ENCODE measurements at places on chromosomes 13 and 19.
A peak's percentile ranks its signal among the peaks of the same experiment; 100 is the strongest.

GRCh38 chr13:51342706-51343105, 3.2 kb downstream of the SERPINE3 start:
- DNase-seq, result no peak

- no peak for DNase-seq
Measured at GRCh38 chr13:106477303-106477702, 58.2 kb downstream of the EFNB2 start.

GRCh38 chr19:30111021-30111855, 169.2 kb downstream of the URI1 start:
- DNase-seq, result no peak

- DNase-seq, result no peak
Measured at GRCh38 chr13:112142401-112142930, 75.5 kb downstream of the SOX1 start.

DNA sequence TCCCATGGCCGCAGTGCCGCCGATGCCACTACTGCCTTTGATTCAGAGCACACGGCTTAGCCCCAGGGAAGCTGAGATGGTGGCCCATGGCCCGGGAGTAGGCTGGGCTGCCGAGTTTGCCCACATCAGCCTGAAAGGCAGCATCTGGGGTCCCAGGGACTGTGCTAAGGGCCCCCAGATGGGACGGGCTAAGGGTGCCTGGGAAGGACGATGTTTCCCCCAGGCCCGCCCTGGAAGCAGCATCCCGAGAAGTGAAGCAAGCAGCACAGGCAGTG, 22.5 kb downstream of the MAP2K2 start:
- no peak for DNase-seq

DNA sequence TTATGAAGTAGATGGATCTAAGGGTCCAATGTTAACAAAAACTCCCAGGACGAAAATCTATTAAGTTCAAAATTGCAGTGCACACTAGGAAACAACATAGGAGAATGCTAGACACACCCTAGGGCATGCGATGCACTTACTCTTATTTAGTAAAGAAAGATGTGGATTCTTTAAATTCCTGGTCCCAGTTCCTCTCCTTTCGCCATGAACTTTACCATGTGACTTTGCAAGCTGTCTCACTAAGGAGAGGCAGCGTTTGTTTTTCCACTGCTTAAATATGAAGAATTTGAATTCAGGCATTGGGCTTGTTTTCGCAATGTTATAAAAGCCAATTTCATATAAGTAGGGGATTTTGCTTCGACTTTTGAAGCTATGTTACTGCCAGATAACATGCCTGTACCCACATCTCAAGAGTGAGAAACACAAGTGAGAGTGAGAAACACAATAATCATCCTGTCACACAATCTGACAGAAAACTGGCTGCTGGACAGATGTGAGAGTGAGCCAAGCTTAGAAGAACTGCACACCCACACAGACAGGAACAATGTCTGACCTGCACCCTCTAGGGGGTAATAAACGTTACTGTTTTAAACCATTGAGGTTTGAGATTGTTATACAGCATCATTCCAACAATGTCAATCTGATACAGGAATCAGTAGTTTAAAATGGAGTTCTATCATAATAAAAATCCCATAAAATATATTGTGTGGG, 1308.4 kb downstream of the SLITRK5 start:
- DNase-seq, result no peak

- DNase-seq, result no peak
Measured at GRCh38 chr13:61258185-61258584, 157.5 kb downstream of the PCDH20 start.

- no peak for DNase-seq
Measured at GRCh38 chr13:27964741-27965323, 4.3 kb downstream of the CDX2 start.

DNA sequence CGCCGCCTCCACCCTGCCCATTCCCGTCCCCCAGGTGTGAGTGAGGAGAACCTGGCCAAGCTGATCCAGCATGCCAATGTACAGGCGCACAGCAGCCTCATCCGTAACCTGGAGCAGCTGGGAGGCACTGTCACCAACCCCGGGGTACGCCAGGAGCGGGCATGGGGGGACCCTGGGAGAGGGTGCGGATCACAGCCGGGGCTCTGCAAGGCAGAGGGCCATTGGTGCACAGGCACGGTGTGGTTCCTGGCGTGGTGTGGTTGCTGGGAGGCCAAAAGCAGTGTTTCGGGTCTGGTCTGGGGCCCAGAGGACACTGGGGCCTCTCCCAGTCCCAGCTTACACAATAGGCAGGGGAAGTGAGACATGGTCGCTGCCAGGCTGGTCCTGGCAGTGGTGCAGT, 8.3 kb downstream of the STXBP2 start:
- no peak for DNase-seq

DNA sequence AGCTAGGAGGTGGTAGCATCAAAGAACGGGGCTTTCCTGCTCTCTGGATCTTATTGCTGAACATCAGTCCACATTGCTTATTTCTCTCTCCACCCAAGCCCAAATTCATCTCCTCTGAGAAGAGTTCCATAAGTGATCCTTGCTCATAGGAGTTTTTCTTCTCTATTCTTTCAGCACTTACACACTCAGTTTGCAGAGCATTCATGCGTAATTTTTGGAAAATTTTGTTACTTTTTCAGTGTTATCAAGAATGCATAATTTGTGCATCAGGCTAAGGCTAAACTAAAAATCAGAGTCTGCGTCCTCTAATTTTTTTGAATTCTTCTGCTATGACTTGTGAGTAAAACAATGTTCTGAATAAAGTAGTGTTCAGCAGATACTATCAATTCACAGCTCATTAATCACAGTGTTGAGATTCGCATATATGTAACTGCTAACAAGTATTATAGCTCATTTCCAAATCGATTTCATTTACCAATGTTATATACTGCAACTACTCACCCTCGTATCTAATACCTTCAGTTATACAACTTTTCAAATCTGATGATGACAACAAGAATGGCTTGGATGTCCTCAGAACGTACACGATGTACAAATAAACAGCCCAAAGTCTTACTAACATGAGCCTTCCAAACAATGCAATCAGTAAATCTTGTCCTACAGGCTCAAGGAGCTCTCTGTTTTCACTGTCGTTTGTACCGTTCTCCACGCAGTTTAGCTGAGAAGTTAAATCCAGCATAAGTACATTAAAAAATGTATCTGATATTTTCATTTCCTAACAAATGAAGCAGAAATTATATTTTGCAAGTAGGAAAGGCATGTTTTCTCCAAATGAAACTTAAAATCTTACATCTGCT, 36.4 kb upstream of the STARD13 start:
- no peak for DNase-seq

DNA sequence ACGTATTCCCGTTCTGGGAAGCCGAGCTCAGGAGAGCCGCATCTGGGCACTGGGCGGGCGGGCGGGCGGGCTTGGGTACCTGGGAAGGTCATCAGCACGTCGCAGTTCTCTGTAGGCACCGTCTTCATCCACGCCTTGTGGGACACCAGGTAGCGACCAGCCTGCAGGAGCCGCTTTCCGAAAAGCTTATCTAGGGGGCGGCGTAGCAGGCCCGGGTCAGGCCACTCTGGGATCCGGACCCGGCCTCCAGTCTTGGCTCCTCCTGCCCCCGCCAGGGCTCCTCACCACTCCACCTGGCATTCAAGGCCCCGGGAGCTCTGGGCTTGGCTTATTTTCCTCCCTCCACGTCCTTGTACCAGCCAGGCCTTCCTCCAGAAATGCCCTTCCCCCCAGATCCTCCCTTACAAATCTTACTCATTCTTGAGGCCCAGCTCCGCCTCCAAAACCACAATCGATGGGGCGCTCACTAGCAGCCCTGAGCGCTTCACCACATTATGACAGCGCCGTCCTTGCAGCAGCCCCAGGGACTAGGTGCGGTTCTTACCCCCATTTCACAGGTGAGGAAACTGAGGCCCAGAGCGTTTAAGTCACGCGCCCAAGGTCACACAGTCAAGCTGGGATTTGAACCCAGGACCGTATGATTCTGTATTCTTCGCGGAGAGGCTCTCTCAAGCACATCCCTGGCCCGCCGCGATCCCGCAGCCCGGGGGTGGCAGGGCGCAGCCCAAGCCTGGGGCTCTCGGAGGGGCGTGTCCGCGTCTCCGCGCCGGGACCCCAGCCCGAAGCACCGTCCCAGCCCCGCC, 843 bp downstream of the ANO8 start:
- DNase-seq, result peak; percentile 81

DNA sequence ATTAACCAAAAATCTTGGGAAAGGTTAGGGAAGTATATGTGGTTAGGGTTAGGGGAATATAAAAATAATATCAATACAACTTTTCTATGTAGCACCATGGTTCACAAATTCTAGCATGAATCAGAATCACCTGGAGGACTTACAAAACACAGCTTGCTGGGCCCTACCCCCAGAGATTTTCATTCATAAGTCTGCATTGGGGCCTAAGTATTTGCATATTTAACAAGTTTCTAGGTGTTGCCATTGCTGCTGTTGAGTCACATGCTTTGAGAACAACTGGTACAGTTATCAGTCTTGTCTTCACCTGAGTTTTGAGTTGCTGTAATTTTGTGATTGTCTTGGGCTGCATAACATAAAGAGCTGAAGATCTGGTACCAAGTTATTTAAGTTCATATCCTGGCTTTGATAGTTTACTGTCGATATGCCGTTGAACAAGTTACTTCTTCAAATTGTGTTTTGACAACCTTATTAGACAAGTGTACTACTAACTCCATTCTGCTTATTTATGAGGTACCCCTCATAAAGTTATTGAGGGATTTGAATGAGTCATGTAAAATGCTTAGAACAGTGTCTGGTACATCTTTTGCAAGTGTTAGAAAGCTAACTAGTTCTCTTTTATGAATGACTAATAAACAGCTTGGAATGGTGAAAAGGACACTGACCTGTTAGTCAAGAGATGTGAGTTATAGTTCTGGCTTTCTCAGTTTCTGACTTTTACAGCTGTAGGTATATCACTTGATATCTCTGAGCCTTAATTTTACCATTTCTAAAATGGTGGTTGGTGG, 132.9 kb downstream of the PAN3 start:
- no peak for DNase-seq

GRCh38 chr13:113404723-113405471, 41.0 kb upstream of the GRTP1 start:
- no peak for DNase-seq

DNA sequence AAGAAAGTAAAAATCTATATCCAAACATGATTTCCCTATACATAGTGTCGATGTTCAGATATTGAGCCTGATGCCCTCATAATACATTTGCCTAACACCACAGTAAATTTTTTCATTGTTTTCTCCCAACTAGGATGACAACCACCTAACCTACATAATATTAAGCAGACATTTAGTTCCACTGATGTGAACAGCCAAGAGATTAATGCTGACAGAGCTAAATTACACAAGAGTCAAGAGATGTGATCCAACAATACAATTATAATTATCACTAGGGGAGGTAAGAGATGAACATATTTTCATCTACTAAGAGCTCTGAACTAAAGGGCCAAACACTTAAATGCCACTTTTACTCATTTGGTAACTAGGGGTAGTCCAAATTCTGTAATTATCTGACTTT, 145.9 kb downstream of the DACH1 start:
- DNase-seq, result no peak

- no peak for DNase-seq
Measured at GRCh38 chr19:3387645-3388589, 21.5 kb downstream of the NFIC start.

GRCh38 chr19:7729211-7729610, 2.7 kb downstream of the CLEC4G start:
- DNase-seq, result no peak
